ENCODE measurements at places on chromosomes 16 and 17.

- DNase-seq, result no peak
Measured at GRCh38 chr17:2419486-2419885, 18.6 kb upstream of the MNT start.

GRCh38 chr17:44645341-44645740, 10.9 kb upstream of the MEIOC start:
- DNase-seq, result no peak

GRCh38 chr16:84299734-84300440, 5.2 kb downstream of the WFDC1 start:
- no peak for DNase-seq

- DNase-seq, result no peak
Measured at GRCh38 chr17:59874376-59874775, 18.4 kb downstream of the TUBD1 start.

DNA sequence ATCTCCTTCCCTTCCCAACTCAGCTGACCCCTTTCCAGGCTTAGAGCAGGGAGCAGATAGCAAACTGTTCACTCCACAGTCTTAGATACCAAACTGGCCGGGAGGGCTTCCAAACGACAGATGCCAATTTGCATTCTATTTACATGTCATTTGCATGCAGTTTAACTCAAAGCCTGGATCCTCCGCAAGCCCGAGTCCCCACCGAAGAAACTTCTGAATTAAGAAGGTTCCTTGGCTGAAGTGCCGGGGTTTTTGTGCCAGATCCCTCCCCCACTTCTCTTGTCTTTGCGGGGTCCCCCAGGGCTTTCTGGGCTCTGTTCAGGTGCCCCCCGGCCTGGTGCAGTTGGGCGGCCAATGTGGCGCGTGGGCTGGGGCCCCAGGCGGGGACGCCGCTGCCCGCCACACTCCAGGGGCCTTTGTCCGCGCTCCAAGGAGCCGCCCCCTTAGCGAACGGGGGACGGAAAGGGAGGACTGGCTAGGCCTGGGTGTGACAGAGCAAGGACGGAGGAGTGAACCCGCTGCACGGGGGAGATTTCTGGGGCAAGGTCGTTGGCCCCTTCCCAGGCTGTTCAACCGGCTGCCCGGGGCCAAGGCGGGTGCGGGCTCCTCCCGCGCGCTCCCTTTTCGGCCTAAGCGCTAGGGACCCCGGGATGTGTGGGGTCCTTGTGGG, 1.2 kb downstream of the GPRC5B start:
- DNase-seq, result peak; percentile 93

DNA sequence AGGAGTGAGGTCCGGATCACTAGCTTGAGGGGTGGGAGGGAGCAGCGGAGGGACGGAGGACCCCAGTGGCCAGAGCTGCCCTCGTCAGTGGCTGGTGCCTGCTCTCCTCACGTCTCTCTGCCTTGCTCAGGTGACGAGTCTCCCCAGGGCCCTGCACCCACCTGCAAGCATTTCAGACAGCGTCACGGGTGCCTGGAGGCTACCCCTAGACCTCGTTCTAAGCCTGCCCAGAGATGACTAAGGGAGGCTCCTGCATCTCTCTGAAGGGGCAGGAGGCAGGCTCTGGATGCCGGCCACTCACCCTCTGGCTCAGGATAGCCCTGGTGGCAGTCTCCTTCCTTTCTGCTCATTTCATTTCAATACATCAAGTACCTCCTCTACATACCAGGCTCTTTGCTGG, 68.8 kb downstream of the MRC2 start:
- no peak for DNase-seq

DNA sequence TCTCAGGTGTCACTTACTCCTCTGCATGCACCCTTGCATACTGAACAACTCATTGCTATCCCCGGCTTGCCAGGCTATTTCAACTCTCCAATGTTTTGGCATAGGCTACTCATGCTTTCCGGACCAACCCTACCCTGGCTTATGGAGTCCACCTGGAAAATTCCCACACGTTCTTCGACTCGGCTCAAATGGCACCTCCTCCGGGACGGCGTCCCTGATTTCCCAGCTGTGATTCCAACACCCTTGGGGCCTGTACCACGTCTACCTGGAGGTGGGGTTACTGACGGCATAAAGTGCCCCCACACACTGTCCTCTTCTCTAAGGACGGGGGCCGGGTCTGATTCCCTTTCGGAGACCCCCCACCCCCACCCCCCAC, 498 bp downstream of the SMYD4 start:
- DNase-seq, result no peak

- DNase-seq, result no peak
Measured at GRCh38 chr17:59423903-59424302, 92.4 kb downstream of the YPEL2 start.

DNA sequence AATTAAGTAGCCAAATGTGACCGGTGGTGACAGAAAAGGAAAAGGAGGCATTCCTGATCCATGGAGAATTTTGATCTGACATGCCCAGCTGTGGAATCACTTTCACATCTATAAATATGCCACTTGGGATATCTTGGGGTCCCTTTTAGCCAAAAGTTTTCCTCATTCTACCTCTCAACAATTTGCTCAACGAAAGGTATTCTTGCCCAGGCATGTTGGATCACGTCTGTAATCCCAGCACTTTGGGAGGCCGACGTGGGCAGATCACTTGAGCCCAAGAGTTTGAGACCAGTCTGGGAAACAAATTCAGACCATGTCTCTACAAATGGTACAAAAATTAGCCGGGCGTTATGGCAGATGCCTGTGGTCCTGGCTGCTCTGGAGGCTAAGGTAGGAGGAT, 24.3 kb downstream of the LITAF start:
- DNase-seq, result no peak

GRCh38 chr16:5928476-5929065, 831.0 kb upstream of the EEF2KMT start:
- DNase-seq, result no peak

GRCh38 chr17:56918916-56919315, 5.1 kb upstream of the TRIM25 start:
- DNase-seq, result no peak

DNA sequence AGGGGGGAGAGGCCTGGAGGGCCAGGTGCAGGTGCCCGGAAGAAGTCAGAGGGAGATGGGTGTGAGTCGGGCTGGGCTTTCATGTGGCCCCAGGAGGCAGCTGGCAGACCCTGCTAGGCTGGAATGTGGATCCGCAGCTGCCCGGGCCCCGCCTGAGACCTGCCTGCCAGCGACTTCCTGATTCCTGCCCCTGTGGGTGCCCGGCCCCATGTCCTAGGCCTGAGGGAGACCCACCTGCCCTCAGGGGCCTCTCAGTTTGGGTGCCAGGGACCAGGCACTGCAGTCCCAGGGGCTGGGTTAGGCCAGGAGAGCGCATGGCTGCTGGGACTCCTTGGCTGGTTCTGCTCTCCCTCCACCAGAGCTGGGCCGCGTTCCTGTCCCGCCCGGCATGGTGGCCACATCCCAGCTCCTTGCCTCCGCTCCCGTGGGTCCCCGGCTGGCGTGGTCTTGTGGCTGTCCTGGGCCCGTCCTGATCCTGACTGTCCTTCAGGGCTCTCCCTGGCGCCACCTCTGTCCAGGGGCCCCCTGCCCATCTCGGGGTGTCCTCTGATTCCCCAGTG, 22.1 kb upstream of the SPNS2 start:
- DNase-seq, result no peak

DNA sequence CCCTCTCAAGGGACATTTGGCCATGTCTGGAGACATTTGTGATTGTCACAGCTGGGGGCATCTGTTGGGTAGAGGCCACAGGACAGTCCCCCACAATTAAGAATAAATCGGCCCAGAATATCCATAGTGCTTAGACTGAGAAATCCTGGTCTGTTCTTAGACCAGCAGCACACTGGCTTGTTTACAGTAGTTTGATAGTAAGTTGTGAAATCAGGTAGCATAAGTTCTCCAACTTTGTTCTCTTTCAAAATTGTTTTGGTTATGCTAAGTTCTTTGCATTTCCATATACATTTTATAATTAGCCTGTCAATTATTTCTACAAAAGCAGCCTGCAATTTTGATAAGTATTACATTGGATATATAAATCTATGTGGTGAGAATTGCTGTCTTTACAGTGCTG, 6.8 kb downstream of the MGRN1 start:
- DNase-seq, result no peak

GRCh38 chr16:83882163-83882885, 16.6 kb upstream of the MLYCD start:
- no peak for DNase-seq

GRCh38 chr17:82807562-82807961, 32.3 kb downstream of the ZNF750 start:
- no peak for DNase-seq

- no peak for DNase-seq
Measured at GRCh38 chr17:418421-418751, 65.8 kb upstream of the RPH3AL start.

- DNase-seq, result no peak
Measured at GRCh38 chr16:27366687-27367460, 35.1 kb upstream of the IL21R start.

DNA sequence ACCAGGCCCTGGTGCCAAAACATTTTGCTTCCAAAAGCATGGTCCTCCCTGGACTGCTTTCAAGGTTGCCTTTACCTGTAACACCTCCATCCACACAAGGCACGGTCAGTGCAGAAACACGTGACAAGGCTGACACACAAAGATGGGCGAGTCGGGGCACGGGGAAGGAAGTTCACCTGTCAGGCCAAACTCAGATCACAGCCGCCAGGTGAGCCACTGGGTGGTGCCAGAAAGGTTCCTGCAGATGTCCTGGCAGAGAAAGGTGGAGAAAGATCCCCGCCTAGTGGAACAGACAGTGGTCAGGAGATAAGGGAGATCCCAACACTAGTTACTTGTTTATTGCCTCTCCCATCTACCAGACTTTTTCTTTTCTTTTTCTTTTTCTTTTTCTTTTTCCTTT, 155.3 kb downstream of the AIPL1 start:
- no peak for DNase-seq

DNA sequence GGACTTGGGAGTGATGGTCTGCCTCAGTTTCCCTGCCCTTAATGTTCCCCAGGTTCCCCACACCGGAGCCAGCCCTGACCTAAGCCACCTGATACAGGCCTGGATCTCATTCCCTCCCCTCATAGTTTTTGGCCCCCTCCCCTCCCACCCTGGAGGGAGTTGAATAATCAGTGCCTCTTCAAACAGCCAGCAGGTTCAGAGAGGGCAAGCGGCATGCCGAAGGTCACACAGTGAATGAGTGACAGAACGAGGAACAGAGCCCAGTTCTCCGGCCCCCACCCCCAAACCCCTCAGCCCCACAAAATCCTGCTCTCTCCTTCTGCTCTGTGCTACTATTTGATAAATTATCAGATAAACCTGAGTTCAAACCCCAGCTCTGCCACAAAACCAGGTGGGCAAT, 31.2 kb downstream of the BEAN1 start:
- DNase-seq, result no peak

GRCh38 chr17:40498281-40499084, 2.9 kb downstream of the TNS4 start:
- DNase-seq, result no peak

DNA sequence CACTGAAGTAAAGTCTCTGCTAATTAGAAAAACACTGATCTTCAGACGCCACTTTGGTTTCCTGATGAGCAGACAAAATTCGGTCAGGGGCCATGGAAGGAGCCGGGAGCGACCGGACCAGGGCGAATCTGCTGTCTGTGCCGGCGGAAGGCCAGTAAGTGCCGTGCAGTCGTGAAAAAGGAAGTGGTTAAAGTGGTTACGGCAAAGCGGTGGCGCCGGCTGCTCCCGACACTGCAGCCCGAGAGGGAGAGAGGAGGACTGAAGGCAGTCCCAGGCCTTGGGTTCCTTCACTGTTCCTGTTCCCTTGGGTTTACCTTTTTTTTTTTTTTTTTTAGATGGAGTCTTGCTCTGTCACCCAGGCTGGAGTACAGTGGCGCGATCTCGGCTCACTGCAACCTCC, 17.3 kb upstream of the HEXD start:
- no peak for DNase-seq

DNA sequence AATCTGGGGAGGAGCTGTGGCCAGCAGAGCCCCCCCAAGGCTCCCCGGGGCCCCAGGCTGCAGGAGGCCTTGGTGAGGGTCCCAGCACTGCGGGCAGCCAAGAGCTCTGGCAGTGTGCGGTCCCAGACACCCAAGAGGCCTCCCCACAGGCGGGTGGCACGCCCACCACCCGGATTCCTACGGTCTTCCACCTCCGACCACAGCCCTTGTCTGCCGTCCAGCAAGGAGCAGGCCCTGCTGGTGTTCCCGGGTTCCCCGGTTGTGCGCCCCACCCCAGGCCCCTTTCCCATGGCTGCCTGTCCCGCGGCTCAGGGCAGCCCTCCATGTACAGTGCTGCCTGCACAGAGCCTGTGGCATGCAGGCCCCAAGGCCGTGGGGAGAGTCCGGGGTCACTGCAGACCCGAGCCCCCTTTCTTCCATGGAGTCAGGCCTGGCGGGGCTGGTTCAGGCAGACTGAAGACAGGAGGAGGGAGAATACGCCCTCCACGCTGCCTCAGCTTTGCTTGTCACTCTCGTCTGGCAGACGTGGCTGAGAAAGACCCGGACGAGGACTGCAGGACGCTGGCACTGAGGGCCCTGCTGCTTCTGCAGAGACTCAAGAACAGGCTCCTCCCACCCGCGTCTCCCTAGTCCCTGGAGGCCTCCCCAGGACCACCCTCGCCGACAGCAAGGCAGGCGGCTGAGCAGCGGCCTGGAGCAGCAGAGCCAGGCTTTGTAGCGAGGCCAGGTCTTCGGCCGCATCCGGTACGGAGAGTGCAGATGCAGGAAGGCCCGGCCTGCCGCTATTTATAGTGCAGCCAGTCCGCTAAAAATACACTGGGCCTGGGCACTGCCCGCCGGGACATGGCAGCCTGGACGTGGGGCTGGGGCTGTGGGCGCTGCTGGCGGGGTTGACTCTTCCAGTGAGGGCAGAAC, 16.4 kb downstream of the TELO2 start:
- no peak for DNase-seq

- DNase-seq, result no peak
Measured at GRCh38 chr17:18038149-18038850, 668 bp downstream of the ATPAF2 start.

- no peak for DNase-seq
Measured at GRCh38 chr17:1611715-1612114, 16.9 kb downstream of the SLC43A2 start.

- no peak for DNase-seq
Measured at GRCh38 chr16:86899757-86900156, 321.4 kb downstream of the FOXL1 start.

GRCh38 chr16:3460585-3460984, 17.1 kb downstream of the NAA60 start:
- DNase-seq, result no peak

DNA sequence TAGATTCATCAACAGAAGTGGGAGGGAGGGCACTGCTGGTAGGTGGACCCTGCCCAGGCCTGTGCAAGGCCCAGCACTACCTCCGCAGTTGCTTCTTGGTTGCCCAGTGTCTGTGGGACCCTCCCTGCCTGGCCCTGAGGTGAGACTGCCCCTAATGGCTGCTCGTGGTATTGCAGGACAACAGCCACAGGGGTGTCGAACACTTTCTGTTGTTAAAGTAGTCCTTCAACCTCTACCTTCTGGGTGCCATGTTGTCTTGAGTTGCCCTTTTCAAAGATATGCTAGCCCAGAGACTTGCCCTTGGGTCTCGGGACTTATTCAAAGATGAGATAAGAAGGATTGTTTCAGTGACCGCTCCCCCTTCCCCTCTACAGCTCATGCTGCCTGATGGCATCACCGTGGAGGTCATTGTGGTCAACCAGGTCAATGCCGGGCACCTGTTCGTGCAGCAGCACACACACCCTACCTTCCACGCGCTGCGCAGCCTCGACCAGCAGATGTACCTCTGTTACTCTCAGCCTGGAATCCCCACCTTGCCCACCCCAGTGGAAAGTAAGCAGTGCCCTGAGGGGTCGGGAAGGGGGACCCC, 29.1 kb downstream of the AKAP1 start:
- no peak for DNase-seq
